ENCODE measurements at places on chromosomes 13 and 19.

DNA sequence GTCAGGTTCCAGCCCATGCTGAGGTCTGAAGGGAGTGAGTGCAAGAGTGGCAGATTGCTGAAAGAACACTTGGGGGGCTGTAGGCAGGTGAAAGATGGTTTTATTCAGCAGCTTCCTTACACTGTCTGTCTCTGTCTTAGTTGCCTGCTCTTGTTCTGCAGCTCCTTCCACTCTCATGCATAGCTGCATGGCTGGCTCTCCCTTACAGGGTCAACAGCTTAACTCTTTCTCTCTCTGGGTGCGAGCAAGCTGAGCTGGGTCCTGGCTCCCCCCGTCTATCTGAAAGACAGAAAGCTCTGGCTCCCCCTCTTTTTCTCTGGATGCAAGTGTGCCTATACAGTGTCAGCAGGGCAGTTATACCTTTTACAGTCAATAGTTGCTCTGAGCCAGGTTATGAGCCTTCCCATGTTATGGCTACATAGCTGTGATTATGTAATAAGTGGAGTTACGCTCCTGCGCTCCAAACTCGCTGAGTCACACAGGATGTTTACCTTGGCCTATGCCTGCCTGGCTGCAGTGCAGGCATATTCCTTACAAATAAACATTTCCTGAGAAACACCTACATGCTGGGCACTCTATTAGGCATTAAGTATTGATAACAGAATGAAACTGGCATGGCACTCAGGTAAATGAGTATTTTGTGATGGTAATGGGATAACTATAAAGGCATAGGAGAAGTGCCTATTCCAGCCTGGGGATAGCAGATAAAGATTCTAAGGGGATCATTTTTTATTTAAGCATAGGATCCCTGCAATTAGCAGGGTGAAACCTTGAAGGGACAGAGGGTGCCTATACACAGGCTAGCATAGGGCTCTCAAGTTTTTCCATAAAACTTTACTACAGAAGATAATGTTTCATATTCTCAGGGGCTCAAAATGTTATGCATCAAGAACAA, 826.9 kb upstream of the PCDH9 start:
- DNase-seq: no peak

DNA sequence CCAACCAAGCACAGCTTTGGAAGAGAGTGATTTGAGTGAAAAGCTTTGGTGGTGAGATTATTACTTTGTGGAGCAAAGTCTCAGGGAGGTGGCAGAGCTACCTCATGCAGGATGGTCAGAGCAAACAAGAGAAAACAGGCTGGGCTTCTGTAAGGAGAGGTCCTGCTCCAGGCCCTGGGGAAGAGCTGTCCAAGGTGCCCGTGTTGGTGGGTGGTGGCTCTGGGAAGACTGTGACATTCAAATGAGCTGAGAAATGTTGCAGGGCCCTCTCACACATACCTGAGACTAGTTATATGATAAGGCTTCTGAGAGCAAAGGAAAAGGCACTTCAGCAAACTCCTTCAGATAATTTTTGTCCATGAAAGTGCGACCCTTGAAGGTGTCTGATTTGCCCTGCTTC, 205.5 kb upstream of the SOX21 start:
- DNase-seq: no peak

DNA sequence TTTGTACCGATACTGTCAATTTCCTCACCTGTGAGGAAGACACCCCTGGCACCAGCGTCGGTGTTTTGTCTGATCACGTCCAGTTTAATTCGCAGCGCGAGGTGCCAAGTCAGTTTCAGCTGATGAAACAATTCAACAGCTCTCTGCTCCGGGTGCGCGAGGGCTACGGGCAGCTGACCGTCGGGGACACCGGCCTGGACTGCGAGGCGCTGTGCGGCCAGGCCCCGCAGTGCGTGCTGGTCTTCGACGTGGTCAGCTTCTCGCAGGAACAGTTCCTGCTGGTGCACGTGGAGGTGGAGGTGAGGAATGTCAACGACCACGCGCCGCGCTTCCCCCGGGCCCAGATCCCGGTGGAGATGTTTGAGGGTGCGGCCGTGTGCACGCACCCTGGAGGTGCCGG, 171.5 kb downstream of the OLFM4 start:
- DNase-seq: no peak

DNA sequence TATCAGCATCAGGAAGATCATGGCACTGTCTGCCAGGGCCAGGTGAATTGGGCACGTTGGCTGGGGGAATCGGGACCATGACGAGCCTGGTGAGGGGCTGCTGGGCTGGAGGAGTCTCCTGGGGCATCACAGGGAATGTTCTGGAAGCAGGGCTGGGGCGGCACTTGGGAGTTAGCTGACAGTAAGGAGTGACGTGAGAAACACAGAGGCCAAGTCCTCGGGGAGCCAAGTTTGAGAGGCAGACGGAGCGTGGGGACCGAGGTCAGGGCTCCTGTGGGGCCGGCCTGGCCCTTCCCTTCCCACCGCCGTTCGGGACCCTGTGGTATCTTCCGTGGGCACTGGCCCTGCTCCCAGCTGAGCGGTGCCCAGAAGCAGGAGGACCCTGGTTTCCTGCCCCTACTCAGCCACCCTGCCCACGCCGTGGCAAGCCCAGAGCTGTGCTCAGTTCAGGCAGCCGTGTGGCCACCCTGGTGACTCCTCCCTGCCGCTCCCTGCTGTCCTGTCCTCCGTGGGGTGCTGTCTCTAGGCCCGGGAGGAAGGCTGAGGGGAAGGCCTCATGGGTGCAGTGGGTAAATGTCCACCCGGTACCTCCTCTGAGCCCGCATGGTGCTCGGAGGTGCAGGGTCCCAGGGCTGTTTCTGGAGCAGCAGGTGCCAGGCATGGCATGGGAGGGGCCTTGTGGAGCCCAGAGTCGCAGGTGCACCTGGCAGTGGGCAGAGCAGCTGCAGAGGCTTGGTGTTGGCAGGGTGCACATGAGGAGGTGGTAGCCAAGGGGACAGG, 25.2 kb downstream of the CRTC1 start:
- DNase-seq: no peak

GRCh38 chr19:34793565-34793964, 20.6 kb upstream of the ZNF599 start:
- DNase-seq: no peak

GRCh38 chr13:87677496-87678371, 6.6 kb downstream of the SLITRK5 start:
- no peak for DNase-seq

DNA sequence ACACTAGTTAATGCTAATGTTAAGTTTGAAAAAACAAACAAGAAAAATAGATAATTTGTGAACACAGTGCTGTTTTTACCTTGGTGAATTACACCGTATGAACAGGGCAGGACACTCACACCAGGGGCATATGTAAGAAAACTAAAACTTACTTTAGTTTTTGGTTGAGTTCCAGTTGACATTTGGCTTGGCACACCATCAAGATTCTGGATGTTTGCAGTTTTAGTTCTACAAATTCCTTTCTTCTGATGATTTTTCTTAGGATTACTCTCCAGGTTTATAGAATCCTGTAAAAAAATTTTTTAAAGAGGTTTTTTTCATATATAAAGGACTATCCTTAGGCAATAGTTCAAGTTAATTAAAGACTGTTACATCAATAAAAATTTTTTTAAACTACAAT, 238.5 kb upstream of the STARD13 start:
- no peak for DNase-seq

DNA sequence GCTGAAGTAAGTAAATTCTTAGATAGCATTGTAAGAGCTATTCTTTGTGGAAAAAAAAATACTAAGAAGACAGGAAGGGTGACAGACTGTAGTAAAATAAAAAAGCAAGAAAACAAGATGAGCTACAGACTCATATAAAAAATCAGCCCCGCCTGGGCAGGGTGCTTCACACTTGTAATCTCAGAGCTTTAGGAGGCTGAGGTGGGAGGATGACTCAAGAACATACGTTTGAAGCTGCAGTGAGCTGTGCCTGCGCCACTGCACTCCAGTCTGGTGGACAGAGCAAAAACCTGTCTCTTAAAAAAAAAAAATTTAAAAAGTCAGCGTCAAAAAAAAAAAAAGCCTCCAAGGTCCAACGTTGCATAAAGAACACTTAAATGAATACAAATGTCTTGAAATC, 102.1 kb downstream of the VWA8 start:
- DNase-seq: no peak

GRCh38 chr19:11659612-11660011, 62.3 kb downstream of the ZNF627 start:
- DNase-seq: no peak

- DNase-seq: no peak
Measured at GRCh38 chr19:23440791-23441190, 45.5 kb upstream of the ZNF91 start.

DNA sequence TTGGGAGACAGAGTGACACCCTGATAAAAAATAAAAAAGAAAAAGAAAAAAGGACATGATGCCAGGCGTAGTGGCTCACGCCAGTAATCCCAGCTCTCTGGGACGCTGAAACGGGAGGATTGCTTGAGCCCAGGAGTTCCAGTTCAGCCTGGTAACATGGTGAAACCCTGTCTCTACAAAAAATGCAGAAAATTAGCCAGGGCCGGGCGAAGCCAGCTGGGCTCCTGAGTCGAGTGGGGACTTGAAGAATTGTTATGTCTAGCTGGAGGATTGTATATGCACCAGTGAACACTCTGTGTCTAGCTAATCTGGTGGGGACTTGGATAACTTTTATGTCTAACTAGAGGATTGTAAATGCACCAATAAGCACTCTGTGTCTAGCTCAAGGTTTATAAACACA, 32.3 kb downstream of the TMPRSS9 start:
- DNase-seq: no peak

GRCh38 chr19:33905473-33905936, 108.8 kb downstream of the KCTD15 start:
- DNase-seq: no peak

- DNase-seq: no peak
Measured at GRCh38 chr13:51786425-51787265, 17.3 kb downstream of the DHRS12 start.

DNA sequence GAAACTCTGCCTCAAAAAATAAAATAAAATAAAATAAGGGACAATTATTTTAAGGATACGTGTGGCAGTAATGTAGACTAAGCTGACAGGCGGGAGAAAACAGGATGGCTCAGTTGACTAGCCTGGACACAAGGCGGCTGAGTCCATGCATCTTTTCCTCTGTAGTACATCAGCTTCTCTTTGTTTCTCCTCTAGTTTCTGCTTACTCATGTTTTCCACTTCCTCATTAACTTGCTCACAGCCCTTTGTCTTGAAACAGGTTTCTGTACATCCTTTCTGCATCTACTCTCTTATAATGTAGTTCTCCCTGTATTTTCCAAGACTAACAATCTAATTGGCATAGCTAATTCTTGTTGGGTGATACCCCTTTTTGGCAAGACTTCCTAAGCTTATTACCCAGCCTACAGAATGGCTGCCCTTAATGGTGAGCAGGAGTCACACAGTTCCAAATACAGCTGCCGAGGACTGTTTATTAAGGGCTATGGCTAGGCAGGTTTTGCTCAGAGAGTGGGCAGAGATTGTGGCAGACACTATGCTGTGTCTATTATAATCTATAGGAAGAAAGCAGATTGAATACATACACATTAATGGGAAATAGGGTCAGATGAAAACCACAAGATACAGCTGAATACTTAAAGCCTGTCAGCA, 58.7 kb upstream of the KLF5 start:
- no peak for DNase-seq

- DNase-seq: no peak
Measured at GRCh38 chr19:4717966-4718701, 5.5 kb downstream of the DPP9 start.

DNA sequence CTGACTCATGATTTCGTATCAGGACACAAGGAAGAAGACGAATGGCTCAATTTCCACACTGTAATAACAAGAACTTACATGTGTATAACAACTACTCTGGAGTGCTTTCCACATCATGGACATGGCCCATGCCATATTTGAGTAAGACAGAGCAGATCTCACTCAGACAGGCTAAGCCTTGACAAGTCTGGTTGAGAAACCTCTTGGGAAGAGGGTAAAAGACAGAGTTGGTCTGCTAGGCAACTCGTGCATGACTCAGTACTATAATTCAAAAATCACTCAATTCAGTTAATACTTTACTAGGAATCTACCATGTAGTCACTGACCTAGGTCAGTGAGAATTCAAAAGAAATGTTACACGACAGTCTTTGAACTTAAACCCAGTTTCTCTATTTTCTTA, 5.7 kb upstream of the THSD1 start:
- no peak for DNase-seq

- DNase-seq: no peak
Measured at GRCh38 chr13:99990126-99990977, 8.8 kb downstream of the ZIC2 start.

GRCh38 chr13:112124141-112124540, 57.2 kb downstream of the SOX1 start:
- DNase-seq: no peak

- no peak for DNase-seq
Measured at GRCh38 chr13:23289917-23290357, 109.2 kb downstream of the SGCG start.

- DNase-seq: no peak
Measured at GRCh38 chr13:92074658-92075057, 676.2 kb downstream of the GPC5 start.

GRCh38 chr19:45638930-45639729, at the start of gene EML2:
EML2 (minus strand) TSS chr19:45639397; CDS start chr19:45639376, 21 bp downstream.
- DNase-seq: no peak

- no peak for DNase-seq
Measured at GRCh38 chr13:104817271-104817670, 1718.2 kb downstream of the EFNB2 start.

DNA sequence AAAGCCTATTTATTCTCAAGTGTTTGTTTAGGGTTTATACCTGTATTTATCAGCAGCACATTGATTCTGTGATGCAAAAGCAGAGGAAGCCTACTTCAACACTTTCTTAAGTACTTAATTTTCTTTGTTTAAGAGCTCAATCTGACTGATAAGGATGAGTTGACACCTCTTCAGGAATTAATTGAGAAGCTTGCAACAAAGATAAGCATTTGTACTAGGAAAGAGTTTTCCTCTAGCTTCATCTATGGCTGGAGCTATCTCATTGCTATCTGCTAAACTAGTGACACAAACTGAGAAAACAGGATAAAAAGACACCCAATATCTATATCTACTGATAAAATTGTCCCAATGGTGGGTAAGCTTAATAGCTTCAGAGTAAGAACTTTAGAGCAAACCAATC, 170.1 kb upstream of the SLITRK6 start:
- DNase-seq: no peak

DNA sequence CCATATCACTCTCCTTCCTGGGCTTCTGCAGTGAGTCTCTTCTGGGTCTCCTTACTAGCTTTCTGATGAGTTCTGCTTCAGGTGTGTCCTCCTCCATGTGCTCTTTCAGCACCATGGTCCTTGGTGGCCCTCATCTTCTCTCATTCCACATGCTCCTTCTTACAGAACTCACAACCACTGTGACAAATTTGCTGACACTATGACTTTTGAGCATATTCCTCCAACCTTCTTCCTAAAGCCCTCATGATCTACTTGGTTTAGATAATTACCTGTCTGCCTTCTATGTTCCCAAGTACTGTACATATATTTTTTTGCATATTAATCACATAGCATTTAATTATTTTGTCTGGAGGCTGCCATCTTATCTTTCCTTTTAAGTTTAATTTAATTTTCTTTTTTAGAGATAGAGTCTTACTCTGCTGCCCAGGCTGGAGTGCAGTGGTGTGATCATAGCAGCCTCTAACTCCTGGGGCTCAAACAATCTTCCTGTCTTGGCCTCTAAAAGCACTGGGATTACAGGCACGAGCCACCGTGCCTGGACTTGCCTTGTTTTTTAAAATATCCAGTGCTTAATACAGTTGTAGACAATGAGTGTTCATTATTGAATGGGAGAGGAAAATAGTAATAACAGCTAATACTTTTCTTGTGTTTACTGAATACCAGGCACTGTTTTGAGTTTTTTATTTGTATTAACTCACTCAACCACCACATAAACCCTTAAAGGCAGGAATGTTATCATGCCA, 23.5 kb upstream of the FAM216B start:
- DNase-seq: no peak
